MG63 (cell line): ENCODE measurements at places on chromosomes 6 and 20.
A peak's percentile ranks its signal among the peaks of the same experiment; 100 is the strongest.

DNA sequence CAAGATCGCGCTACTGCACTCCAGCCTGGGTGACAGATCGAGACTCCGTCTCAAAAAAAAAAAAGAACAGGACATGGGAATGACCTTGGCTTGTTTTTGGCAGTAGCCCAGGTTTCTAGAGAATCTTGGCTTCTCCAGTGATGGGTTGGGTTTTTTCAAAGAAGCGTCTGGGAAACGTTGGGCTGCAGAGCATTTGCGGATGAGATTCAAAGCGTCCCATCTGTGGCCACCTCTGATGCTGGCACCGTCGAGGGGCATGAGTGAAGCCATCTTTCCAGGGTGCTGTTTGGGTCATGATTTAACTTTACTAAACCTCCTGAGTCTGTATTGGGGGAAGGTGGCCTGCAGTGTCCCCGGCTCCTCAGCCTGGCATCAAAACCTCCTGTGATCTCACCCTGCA is 43.2 kb upstream of the SRF start:
- DNase-seq = no peak

DNA sequence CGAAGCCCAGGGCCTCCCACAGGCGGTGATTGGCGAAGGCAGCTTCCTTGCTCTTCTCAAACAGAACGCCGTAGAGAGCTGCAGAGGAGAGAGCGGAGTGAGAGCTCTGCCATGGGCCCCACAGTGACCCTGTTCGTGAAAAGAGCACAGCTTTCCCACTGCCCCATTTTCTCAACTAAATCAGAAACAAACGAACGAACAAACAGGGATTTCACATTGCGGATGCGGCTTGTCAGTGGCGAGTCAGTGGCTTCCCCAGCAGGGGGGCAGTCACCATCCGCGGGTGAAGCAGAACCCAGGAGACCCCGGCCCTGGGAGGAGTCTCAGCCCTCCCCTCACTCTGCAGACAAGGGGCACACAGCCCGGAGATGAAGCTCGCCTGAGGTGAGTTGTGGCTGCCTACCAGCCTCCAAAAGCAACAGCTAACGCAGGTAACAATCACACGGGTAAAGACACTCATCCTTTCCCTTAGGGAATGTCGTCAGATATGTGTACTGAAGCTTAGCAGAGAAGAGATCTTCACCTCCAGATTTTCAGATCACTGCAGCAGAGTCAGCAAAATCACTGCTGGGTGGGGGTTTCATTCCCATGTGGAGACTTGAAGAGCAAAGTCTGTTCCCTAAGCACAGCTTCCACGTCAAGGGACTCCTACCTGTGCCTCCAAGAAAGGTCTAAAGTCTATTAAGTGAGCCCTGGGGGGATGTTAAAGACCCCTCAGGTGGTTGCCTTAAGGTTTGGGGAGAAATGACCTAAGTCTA is 51.2 kb upstream of the GPR31 start:
- no peak for DNase-seq

DNA sequence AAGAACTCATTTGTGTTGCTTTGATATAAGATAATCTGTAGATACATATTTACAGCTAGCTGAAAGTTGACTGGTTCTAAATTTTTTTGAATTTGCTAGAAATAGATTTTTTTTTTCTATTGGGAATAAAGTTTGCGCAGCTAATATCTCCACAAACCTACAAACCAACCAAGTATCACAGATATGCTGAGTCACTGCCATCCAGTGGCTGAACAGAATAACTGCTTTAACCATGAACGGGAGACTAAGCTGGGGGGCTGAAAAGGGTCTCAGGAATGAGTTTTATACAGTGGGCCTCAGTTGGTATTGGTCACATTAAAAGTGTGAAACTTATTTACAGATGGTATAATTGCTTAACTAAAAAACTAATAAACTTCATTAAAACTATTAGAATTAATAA is 326.7 kb upstream of the CNR1 start:
- DNase-seq = no peak

GRCh38 chr6:44041461-44042260 is 85.6 kb downstream of the MRPL14 start:
- peak; percentile 92 for DNase-seq

DNA sequence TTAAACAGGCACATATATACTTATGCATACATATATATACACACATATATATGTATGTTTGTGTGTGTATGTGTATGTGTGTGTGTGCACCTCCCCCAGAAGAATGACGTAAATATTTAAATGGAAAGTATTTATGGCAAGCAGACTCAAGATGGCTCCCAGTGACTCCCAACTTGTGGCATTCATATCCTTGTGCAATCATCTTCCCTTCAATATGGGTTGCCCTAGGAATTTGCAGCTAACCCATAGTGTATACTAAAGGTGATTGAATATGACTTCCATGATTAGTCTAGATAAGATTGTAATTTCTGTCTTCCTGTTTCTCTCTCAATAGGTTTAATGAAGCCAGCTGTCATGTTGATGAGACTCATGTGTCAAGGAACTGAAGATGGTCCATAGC is 127.6 kb downstream of the TRDN start:
- no peak for DNase-seq

GRCh38 chr20:52675375-52675774 is 296.8 kb upstream of the TSHZ2 start:
- no peak for DNase-seq

DNA sequence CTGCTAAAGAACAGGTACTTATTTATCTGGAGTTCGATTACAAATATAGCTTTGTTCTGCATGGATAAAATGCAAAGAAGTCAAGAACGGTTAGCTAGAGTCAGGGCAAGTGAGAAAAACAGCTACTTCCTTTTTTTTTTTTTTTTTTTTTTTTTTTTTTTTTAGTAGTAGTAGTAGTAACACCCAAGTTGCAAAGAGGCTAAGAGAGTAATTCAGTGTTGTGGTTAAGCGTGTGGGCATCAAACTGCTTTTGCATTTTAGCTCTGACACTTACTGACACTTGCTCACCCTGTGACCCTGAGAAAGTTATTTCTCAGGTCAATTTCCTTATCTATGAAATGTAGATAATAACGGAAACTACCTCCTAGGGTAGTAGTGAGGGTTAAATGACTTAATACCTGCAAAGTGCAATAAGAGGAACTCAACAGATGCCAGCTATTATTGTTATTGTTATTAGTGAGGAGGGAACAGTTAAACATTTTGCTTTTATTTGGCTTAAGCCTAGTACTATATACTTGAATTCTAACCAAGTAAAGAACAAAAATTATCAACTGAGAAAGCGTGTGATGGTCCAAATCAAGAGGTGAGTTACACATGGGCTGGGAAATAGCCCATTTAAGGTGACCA is 86.7 kb upstream of the BACH2 start:
- DNase-seq = no peak

GRCh38 chr6:131116321-131116720 is 18.9 kb upstream of the AKAP7 start:
- no peak for DNase-seq

DNA sequence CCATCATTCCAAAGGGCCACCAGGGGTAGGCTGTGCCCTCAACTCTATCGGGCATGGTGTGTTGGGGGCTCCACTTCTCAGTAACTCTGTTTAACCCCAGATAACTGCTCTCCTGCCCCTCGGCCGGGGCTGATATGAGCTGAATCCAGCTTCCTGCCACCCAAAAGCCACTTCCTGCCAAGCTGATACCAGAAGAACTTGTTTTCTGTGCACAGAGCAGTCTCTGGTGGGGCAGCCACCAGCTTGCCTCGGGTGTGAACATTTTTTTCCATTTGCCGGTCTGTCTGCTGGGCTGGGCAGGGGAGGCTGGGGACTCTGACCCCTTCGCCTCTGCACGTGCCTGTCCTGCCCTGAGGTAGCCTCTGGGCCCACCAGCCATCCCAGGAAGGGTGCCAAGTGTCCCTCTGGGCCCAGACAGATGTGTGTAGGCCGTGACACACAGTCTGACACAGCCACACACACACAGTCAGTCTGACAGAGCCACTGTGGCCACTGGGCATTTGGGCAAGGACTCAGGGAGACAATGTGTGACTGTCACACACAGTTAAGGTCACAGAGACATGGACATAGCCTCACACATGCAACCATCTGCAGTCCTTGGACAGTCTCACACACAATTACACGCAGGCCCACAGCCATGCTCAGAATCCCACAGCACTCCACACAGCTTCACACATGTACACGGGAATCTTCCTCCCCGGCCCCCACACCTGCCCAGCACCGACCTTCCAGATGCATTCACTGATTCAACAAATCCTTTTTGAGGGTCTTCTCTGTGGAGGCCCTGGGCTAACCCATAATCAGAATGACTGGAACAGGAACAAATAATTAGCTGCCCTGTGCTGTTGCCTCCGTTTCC is 45.1 kb downstream of the NOL4L start:
- DNase-seq = no peak

DNA sequence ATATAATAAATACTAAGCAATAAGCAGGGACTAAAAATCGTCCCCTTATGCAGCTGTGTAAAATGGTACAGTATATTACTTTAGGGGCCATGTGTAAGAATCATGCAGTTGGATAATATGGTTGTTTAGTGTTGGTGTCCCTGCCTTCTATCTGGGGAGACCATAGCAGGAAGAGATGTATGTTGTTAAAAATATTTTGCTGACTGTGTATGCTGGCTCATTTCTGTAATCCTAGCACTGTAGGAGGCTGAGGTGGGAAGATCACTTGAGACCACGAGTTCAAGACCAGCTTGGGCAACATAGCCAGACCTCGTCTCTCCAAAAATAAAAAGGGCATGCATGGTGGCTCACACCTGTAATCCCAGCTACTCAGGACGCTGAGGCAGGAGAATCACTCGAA is 5.6 kb downstream of the PANK2 start:
- no peak for DNase-seq

DNA sequence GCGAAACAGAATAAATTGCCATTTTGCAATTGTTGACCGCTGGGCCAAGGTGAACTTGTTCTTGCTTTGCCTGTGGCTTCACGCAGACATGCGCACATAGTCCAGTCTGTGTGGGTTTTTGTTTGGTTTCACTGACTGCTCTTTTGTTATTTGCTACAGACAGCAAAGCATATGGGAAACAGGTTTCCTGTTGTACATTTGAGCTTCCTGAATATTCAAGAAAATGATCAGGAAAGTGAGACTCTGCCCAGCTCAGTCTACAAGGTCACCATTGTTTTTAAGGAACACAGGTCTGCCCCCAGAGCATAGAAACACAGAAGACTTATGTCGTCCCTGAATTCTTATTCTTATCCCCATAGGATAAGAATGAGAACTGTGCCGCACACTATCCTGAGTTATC is 55.6 kb downstream of the SASH1 start:
- no peak for DNase-seq

DNA sequence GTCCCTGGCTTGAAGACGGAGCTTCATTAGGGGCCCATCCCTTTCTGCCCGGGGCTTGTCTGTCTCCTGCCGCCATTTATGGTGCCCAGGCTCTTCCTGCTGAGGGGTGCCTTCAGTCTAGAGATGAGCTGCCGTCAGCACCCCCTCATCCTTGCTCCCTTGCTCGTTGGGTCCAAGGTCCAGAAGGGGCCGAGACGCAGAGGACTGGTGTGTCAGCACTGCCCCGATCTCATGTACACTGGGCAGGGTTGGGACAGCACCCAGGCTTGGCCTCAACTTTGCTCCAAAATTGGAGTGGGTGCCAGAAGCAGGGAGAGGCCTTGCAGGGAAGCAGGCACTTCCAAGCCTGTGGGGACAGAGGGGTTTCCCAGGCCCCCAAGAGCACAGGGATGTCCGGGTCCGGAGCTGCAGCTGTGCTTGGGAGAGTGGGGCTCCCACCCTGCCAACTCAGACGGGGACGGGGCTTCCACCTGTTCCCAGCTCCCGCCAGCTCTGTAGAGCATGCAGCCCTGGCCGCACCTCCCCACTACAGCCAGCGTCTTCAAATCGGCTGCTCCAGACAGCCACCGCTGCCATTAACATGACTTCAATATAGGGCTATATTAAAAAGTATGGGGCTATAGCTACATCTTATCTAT is 488.8 kb downstream of the TENT5A start:
- DNase-seq = no peak

- DNase-seq = peak; percentile 89
Measured at GRCh38 chr20:5863040-5863833, 87.1 kb downstream of the TRMT6 start.

DNA sequence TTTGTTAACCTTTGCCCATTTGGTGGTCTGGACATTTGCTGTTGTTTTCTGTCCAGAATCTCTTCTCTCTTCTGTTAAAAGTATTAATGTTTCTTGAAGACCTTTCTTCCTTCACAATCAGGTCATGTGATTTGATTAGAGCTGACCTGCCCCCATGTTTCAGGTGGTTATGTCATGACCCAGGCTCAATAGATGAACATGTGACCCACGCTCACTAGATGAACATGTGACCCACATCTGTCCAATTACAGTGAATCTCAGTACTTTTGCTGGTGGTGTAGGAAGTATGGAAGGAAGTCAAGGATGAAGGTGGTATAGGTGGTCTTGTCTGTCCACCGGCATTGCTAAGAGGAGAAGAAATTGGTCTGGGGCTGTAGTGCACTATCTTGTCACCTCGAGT is 289.1 kb upstream of the JAG1 start:
- DNase-seq = no peak

GRCh38 chr6:170073846-170074245 is 217.0 kb downstream of the DLL1 start:
- no peak for DNase-seq

GRCh38 chr6:7106752-7107577 is 796 bp upstream of the RREB1 start:
- peak; percentile 47 for DNase-seq

- no peak for DNase-seq
Measured at GRCh38 chr6:122861594-122861993, 72.5 kb downstream of the SMPDL3A start.

DNA sequence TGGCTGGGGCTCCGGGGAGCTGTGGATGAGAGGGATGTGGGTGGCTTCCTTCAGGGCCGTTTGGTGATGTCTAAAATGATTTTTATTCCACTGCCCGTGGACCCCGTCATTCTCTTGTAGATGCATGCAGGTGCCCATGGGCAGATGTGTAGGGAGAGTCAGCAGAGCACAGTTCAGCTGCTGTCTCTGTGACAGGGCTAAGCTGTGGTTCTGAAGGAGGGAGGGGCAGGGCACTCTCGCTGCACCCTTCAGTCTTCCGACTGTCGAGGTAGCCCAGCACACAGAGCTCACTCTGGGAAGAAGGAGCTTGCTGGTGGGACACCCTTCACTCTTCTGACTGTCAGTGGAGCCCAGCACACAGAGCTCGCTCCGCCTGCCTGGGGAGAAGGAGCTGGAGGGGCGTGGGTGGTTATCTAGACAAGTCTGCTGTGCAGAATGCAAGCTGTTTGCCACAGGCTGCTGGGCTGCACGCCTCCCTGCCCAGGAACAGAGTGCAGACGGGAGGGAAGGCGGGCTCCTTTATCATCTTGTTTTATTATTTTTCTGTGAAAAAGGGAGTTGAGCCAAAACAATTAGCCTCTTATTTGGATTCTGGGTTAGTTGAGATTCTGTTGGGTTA is 28.4 kb upstream of the ADRM1 start:
- DNase-seq = no peak
